ENCODE measurements at places on chromosomes 16 and 17.

DNA sequence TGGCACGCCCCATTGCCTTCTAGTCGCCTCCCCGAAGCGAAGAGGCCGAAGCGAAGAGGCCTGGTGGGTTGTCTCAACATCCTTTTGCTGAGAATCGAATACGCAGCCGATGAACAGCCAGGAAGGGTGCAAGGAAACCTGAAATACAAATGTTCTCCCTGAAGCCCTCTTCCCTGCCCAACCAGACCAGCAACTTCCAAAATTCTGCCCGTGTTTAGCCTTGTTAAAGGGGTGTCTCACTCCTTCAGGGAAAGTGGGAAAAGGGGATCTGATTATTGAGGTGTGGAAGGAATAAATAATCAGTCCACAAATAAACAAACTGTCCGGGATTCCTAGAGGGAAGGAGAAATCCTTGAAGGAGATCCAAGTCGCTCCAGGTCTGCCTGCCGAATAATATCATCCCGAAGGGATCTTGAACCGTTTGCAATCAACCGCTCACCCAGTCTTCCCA, 1.4 kb upstream of the FOXC2 start:
- no peak for DNase-seq

DNA sequence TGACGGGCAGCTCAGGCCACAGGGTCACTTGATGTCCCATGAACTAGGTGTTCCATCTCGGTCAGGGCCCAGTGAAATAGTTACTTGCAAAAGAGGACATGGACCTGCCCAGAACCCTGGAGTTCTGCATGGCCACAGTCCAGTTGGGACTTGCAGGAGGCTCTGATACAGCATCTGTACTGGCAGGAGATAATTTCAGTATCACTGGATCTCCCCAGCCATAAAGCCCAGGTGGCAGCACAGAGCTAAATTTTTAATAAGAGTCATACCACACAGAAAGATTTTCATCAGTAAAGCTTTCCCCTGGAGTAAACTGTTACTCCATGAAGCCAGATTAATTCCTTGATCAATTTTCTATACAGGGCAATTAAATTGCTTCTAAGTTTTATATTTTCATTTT, 18.0 kb upstream of the SLC16A5 start:
- no peak for DNase-seq

DNA sequence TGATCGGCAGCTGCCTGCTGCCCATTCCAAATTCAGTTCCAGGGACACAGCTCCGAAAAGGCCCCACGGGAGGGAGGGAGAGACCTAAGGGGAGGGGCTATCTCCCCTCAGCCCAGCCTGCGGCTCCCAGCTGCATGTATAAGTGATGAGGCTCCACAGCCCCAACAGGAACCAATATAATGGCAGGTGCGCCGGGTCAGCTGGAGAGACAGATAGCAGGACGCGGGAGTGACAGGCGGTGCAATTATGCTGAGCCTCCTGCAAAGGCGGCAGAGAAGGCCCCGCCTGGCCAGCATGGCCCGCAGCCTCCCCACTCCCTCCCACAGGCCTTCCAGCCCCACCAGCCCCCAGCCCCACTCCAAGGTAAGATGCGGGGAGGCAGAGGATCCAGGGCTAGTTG, 8.1 kb upstream of the C1QL1 start:
- no peak for DNase-seq

- no peak for DNase-seq
Measured at GRCh38 chr16:84532855-84533486, 28.5 kb upstream of the MEAK7 start.
